Activated naive CD8-positive, alpha-beta T cell treated with anti-CD3 and anti-CD28 coated beads, Interleukin-2, amount 50 U/mL, for 16 hours (primary cell): ENCODE measurements at places on chromosomes 6 and 20.

DNA sequence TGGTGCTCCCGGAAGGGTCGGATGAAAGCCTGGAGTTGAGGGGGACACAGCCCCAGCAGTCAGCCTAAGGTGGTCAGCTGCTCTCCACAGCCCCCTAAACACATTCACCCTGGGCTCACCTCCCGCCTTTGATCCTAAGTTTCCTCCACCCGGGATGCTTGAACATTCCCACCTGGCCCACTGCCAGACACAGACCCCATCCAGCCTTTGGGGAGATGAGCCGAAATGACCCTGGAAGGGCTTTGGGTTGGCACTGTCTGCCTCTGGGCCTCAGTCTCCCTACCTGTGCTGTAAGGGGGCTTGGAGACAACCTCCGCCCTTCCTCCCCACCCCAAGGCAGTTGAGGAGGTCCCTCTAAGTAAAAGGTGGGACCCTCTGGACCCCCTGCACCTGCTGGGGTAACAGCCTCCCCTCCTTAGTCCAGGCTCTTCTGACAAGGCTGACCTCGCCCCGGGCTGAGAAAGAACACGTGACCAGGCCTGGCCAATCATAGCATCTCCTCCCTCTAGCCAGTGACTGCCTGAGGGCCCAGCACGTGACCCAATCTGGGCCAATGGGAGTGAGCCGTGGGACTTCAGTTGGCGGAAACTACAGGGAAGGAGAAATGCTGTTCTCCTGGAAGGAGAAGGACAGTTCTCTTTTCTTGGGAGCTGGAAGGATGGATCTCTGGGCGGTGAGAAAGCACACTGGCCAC, 16.9 kb upstream of the UBE2V1 start:
- no peak for DNase-seq

- no peak for DNase-seq
Observed at GRCh38 chr6:151808371-151809241, 1.1 kb downstream of the ESR1 start.

- DNase-seq = no peak
Observed at GRCh38 chr6:49550492-49551077, at the start of gene C6orf141. C6orf141 (plus strand) TSS chr6:49550668; CDS start chr6:49550793, 125 bp downstream.

GRCh38 chr20:64176551-64176950, 12.3 kb downstream of the MYT1 start:
- no peak for DNase-seq

- DNase-seq = no peak
Observed at GRCh38 chr20:49803418-49803817, 9.2 kb upstream of the SLC9A8 start.

DNA sequence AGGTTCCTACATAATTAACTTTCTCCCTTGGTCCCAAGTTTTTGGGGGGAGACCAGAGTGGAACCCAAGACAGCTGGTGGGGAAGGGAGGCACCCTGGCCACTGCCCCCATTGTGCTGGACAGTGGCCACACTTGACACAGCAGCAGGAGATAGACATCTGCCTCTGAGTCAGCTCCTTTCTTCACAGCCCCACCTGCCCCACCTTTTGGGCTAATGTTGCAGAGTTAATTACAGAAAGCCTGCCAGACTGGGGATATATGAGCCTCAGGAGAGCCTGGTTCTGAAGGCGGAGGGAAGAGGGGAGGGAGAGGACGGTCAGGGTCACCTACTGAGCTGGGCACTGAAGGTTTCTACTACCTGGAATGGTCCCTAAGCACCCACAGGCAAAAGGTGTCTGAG, 50.6 kb downstream of the MAFB start:
- no peak for DNase-seq
